ENCODE measurements at places on chromosomes 3 and 15.

GRCh38 chr15:67134067-67134838 is 68.9 kb downstream of the SMAD3 start:
- peak; percentile 69 for DNase-seq

DNA sequence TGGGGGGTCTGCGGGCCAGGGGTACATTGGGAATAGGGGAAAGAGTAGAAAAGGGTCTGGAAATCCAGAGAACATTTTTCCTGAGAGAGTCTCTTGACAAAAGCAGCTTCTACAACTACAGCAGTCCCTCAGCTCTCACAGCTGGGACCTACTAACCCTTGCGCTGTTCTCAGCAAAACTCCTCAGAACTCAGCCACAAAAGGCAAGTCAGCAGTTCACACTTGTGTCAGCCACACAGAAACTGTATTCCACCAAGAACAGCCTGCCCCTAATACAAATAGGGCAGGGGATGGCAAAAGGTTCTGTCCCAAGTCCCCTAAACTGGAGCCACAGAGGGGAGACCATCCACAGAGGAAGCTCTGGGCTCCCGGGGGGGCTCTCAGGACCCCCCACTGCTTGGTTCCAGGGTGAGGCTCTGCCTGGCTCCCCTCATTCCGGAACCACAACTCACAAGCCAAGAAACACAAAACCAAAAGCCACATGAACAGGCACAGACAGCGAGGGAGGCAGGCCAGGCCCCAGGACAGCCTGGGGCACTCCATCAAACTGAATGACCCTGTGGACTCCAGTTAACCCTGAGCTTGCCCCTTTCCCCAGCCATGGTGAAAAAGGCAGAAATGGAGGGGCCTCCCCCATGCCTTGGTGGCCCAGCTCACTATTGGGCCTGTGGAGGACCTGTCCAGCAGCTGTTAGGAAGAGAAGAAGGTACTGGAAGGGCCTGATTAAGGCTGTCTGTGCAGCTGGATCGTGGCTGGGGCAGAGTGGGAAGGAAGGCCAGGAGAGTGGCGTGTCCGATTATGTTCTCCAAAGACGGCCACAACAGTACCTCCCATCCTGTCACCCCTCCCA is 162.0 kb downstream of the CHSY1 start:
- no peak for DNase-seq

DNA sequence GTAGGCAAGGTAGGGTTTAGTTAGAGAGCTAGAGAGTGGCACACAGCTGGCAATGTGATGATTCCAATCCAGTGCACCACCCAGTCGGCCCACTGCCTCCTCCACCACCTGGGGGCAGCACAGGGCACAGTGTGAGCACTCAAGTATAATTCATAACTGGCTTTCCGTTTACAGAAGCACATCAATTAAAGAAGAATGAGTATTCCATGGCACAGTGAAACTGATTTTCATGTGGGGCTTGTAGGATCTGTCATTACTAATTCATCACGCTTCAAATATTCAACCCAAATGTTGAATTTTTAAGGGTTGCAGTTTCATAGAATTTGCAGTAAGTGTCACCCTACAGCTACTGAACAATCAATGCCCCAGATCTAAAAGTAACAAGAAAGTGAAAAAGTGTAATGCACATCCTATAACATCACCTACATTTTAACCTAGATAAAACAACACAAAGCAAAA is 149.9 kb downstream of the IGSF11 start:
- peak; percentile 46 for DNase-seq

DNA sequence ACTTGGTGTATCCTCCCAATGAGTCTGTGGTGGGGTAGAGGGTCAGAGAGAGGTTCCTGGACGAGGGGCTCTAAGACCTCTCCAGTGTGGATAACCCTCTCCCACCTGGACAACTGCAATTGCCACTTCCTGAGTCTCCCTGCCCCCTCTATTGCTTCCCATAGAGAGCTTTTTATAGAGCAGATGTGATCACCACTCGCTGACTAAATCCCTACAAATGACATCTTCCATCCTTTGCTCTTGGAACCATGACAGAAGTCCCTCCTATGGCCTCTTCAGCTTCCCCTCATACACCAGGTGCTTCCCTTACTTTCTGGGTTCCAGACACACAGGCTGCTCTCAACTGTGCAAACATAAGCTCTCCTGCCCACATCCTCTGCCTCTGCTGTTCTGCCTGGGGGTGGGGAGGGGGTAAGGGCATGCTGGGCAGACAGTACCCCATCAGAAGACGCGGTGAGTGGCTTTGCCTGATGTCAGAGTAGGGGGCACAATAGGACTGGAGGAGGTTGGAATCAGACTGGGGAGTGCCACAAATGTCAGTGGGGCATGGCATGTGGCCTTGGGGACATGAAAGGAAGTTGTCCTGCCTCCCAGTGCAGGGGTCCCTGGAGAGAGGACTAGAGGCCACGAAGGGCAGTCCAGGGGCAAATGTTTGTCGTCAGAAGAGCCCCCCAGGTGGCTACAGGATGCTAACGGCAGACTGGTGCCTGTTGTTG is 15.2 kb downstream of the ITIH3 start:
- no peak for DNase-seq

DNA sequence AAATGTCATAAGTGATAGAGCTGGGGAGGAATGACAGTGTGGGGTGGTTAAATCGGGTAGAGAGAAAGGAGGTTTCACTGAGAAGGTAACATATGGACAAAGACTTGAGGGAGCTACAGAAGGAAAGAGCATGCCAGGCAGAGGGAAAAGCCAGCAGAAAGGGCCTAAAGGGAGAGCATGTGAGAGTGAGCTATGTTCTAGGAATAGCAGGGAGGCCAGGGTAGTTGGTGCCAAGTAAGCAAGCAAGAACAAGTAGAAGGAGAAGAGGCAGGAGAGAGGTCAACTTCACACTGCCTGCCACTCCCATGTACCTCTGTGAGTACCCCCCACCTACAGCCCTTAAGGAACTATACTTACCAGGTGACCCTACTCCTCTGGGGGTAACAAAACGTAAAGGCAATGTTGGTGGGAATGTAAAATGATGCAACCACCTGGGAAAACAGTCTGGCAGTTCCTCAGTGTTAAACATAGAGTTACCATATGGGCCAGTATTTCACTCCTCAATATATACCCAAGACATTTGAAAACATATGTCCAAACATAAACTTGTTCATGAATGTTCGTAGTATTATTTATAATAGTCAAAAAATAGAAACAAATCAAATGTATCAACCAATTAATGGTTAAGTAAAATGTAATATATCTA is 67.6 kb downstream of the SFMBT1 start:
- DNase-seq: no peak

DNA sequence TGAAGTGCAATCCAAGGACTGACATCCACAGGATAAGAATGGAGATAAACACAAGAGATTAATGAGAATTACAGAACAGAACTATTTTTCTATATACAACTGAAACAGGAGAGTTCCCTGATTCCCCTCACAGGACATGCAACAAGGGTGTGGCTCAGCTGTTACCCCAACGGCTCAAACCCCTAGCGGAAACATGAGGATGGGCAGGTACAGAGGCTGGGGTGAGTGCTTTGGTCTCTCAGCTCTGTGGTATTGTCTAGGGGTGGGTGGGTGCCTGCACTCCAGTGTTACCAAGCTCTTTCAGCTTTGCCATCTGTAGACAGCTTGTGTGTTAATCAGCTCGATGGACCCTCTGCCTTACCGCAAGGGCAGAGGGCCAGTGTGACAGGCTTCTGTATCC is 17.8 kb upstream of the LRIG1 start:
- DNase-seq: no peak

DNA sequence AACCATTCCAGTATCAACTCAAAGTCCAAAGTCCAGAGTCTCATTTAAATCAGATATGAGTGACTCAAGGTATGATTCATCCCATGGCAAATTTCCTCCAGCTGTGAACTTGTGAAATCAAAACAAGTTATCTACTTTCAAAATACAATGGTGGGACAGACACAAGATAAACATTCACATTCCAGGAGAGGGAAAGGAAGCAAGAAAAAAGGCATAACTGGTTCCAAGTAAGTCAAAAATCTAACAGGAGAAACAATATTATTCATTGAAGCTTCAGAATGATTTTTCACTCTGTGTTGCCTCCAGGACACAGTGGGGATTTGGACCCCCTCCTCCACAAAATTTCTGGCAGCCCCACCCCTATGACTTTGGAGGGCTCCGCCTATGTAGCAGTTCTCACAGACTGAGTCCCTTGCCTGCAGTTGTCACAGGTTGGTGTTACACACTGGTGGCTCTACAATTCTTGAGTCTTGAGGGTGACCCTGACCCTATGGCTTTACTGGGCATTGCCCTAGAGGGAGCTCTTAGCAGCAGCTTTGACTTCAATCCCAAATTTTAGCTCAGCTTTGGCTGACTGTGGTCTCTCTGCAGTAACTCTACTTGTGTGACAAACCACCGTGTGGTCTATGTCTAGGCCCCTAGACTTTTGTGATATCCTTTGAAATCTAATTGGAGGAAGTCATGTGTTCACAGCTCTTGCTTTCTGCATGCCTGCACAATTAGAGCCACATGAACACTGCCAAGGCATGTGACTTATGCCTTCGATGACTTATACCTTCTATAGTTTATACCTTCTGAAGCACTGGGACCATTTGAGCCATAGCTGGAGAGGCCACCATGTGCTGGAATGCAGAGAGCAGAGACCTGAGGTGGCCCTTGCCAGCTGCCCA is 644.2 kb downstream of the GRM7 start:
- peak; percentile 68 for DNase-seq

DNA sequence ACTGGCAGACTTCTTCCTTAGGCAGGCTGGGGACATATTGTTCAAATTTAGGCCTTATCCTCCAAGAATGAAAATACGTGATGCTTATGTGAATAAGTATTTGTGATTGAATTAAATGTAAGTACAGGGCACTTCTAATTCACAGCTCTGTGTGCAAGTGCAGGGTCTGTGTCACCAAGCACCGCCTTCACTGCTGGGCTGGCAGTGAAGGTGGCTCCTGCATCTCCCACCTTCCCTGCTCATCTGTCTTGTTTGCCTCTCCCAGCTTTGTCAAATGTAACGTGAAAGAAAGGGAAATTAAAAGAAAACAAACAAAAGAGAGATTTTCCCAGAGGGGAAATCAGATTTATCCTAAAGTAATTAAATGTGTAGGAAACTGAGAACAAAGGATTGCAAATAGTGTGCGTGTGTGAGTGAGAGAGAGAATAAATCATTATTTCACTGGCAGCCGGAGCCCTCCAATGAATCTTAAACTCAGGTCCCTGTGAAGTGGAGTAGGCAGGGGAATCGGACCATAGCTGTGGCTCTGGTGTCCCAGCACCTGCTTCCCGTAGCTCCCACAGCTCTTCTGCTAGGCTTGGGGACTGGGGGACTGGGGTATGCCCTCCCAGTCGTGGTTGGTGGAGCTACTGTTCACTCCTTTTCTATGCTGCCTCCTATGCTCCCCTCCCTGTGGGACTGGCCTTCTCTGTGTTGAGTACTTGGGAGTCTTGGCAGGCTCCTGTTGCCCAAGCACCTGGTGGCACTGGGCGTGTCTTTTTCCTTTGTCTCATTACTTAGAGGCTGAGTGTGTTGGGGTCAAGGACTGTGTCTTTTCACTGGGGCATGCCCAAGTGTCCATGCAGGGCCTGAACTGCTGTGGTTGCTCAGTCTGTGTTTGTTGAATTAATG is 222.2 kb downstream of the EPHB1 start:
- no peak for DNase-seq

- DNase-seq: peak; percentile 14
These were observed 7.9 kb upstream of the PDE8A start for GRCh38 chr15:84973492-84974460.

DNA sequence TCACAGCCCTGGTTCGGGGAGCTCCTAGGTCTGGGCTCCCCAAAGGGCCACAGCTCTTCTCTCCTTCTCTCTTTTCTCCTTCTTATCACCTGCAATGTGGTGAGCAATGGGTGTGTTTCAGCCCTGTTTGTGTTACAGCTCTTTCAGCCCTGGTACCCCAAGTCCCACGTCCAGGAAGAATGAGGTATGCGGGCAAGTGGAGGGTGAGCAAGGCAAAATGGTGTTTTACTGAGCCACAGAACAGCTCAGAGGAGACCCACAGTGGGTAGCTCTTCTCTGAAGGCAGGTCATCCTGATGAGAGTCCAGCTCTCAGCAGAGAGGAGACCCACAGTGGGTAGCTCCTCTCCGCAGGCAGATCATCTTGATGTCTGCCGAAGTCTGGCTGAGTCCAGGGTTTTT is 86.8 kb downstream of the BFSP2 start:
- no peak for DNase-seq

- DNase-seq: no peak
These were observed at the start of gene SLC6A20 for GRCh38 chr3:45795882-45796765. Gene SLC6A20, minus strand, starts transcription at chr3:45796536. Its CDS starts 117 bp downstream, at chr3:45796419.

- peak; percentile 53 for DNase-seq
These were observed 31.4 kb upstream of the TKT start for GRCh38 chr3:53287131-53287629.

GRCh38 chr15:40286061-40286532 is 3.2 kb upstream of the ANKRD63 start:
- DNase-seq: no peak

DNA sequence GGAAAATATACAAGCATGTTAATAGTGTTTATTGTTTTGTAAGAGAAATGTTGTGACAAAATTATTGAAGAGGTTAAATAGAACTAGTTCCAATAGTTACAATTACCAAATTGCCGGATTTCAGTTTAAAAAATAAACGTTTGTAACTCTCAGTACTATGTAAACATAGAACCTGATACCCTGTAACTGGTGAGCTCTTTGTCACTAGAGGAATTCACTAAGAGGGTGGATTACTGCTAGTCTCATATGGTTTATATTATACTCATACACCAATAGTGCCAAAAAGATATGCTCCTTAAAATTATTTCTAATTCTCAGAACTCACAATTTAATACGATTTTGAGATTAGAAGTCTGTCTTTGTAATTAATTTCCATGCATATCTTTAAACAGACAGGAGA is 7.6 kb upstream of the GMNC start:
- no peak for DNase-seq

- no peak for DNase-seq
These were observed 21.3 kb downstream of the RAB6B start for GRCh38 chr3:133874344-133874743.

GRCh38 chr15:87211547-87211946 is 1045.0 kb downstream of the NTRK3 start:
- DNase-seq: no peak

DNA sequence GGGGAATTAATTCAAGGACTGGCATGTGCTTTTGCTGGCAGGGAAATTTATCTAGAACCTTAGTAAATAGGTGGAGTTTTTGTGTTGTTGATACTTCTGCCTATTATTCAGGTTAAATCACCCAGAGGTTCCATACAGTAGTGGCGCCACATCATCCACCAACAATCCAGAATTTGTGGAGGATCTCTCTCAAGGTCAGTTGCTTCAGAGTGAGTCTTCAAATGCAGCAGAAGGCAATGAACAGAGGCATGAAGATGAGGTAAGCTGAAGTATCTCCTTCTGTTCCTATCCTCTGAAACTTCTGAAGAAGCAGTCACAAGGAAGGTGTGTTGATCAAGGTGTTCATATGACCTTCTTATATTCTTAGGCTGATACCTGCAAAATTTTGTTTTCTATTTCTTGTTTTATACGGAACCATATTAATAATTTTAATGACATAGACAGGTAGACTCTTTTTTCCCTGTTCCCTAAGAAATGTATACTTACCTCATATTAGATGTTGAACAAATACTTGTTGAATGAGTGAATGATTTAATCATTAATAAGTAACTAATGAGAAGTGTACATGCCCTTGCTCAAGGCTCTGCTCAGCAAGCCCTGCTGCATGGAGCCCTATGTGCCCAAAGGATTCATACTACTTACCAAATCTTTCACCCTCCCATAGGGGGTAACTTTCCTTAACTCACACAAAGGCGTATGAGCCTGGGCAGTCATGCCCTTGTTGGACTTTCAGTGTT is 43.6 kb downstream of the HMG20A start:
- no peak for DNase-seq

GRCh38 chr3:167484551-167484950 is 10.7 kb upstream of the SERPINI2 start:
- DNase-seq: no peak

- DNase-seq: no peak
These were observed 111.1 kb downstream of the UBE3A start for GRCh38 chr15:25327686-25328085.
